T1000 (cell line): ENCODE measurements at places on chromosomes 13 and 19.

- no peak for DNase-seq
Observed at GRCh38 chr13:109253316-109253715, 533.1 kb downstream of the IRS2 start.

DNA sequence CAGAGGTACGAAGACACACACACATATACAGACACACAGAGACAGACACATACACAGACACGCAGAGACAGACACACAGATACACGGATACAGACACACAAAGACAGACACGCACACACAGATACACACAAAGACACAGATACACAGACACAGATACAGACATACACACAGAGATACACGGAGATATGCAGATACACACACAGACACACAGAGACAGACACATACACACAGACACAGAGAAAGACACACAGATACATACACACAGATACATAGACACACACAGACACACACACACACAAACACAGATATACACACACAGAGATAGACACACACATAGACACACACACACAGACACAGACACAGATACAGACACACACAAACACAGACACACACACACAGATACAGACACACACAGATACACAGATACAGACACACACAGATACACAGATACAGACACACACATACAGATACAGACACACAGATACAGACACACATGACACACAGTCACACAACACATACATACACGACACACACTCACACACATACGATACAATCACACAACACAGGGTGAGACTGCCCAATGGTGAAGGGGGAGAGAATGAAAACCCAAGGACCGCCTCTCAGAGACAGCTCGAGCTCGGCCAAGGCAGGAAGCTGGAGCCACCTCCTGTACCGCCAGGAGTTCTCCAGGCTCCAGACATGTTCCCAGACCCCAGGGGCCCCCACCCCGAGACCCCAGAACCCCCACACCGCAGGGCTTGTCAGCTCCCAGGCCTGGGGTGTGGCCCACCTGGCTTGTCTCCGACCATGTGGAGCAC is 8.8 kb upstream of the CCER2 start:
- DNase-seq = no peak

DNA sequence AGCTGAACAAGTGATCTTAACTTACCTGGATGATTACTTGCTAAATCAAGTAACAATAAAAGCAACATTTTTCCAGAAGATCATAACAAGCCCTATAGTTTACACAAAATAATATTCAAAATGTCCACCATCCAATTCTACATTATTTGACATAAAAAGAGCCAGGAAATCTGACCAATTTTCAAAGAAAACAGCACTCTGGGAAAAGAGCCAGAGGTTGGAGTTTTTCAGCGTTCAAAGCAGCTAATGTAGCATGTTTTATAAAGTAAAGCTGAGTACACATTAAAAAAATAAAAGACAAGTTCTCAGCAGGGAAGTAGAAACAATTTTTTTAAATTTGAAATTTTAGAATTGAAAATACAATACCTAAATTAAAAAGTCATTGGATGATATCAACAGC is 62.6 kb downstream of the UFM1 start:
- no peak for DNase-seq

DNA sequence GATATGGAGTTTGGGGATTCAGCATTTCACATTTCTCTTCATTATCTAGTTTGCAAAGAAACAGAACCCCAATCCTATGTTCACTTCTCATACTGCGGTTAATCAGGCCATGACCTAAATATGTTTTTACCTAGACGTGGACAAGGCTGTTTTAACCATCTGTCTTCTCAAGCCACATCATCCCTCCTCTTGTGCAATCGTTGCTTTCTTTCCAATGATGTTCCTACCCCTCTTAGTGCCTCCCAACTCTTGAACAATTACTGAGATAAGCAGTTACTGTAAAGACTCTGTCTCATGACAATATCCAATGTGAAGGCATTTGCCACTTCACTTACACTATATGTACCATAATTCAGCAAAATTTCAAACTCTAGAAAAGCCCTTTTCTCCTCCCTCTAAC is 406.2 kb downstream of the LIG4 start:
- DNase-seq = no peak

GRCh38 chr19:355134-355533 is 10.5 kb upstream of the MIER2 start:
- no peak for DNase-seq

GRCh38 chr19:46224773-46225172 is 4.8 kb upstream of the IGFL1 start:
- no peak for DNase-seq

DNA sequence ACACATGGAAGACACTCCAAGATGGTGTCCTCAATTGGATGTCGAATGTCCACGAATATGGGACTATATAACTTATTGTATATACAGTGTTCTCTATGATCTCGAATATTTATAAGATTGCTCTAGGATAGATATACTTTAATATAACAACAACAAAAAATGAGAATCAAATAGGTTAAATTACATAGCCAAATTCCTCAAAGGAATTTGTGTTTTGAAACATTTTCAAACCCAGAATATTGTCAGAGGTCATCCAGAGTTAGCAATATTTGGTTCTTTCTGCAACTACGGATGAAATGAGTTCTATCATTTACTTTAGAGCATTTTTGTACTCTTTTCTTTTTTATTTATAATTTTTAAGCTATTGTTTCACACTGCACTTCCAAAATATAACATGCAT is 857.8 kb downstream of the GPC5 start:
- no peak for DNase-seq

DNA sequence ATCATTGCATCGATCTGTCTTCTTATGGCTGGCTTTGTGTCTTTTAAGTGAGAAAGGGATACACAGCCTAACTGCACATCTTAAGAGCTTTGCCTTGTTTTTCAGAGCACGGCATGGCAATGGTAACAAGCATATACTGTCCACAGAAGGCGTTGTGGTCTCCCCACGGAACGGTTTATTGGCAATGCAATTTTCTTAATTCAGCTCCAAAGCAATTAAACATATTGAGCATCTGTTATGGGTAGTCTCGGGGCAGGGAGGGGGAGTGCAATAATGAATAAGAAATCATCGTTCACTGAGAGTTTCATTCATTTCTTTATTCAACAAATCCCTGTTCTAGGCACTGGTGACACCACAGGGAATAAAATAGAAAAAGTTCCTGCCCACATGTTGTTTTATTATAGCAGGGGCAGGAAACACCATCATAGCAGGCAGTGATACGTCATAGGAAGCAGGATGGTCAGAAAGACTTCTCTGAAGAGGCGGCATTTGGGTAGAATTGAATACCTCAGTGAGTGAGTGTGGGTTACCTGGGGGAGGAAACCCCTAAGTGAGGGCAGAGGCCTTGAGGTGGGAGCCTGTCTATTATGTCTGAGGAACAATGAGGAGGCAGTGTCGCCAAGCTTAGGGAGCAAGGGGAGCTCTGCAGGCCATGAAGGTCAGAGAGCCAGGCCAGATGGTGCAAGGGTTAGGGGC is 185.7 kb upstream of the KL start:
- DNase-seq = no peak

DNA sequence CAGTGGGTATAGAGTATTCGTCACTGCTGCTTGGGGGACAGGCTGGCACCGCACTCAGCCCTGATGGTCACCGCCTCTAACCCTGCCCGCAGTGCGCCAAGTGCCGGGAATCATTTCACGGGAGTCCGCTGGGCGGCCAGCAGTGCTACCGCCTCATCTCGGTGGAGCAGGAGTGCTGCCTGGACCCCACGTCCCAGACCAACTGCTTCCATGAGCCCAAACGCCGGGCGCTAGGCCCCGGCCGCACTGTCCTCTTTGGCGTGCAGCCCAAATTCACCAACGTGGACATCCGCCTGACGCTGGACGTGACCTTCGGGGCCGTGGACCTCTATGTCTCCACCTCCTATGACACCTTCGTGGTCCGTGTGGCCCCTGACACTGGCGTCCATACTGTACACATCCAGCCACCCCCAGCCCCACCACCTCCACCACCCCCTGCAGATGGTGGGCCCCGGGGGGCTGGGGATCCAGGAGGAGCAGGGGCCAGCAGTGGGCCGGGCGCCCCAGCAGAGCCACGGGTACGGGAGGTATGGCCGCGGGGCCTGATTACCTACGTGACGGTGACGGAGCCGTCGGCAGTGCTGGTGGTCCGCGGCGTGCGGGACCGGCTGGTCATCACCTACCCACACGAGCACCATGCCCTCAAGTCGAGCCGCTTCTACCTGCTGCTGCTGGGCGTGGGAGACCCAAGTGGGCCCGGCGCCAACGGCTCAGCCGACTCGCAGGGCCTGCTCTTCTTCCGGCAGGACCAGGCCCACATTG is 14.5 kb downstream of the CNFN start:
- no peak for DNase-seq

GRCh38 chr19:35055715-35056179 is 14.2 kb downstream of the HPN start:
- no peak for DNase-seq

DNA sequence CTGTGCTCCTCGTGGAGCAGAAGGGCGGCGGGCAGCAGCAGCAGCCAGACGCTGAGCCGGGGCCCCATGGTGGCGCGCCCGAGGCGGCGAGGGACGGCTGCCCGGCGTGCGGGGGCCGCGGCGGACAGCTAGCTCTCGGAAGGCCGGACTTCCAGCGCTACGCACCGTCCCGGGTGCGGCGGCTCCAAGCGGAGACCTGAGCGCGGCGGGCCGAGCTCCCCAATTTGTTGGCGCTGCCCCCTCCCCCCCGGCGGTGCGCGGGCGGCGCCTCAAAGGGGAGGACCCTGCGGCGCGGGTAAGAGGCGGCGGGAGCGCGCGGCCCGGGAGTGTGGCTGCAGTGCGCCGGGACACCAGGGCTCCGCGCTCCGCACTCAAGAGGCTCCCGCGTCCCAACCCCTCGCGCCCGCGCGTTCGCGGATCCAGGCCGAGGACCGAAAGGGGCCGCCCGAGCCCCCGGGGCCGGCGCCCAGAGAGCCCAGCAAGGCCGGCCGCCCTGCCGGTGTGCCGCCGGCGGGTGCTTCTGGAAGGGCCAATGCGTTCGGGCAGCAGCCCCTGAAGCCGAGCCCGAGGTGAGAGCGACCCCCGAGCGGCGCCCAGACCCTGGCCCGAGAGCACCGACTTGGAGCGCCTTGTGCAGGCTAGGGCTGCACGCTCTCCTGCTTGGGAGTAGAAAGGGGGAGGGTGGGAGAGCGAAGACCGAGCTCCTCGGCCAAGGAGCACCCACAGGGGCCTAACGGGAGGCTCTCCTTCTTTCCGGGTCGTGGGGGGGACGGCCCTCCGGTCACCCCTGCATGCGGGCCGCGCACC is at the start of the genes COL4A1 and COL4A2:
Gene COL4A1 (minus strand): TSS at position 198 of the 807 bp plus-strand sequence. CDS start 130 bp downstream, at position 68.
Gene COL4A2 (plus strand): TSS at position 325 of the 807 bp plus-strand sequence. CDS start 620 bp downstream, outside the sequence.
- DNase-seq = peak; percentile 49

- no peak for DNase-seq
Observed at GRCh38 chr13:32267836-32268439, 47.2 kb downstream of the ZAR1L start.

DNA sequence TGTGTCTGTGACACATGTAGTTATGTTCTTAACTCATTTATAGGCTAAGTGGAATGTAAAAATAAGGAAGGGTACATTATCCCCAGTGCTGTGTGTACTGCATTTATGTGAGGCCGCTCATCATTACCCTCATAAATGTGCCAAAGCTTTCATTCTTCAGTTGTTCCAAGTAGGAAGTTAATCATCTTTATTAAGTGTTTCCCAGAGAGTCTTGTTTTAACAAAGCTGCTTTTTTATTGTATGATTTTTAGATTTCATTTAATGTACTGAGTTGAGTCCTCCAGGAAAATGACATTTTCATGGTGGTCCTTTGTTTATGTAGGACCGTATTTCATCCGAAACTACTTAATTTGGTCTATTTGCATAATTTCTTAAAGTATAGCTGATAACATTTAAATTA is 379.8 kb downstream of the DLEU7 start:
- no peak for DNase-seq

DNA sequence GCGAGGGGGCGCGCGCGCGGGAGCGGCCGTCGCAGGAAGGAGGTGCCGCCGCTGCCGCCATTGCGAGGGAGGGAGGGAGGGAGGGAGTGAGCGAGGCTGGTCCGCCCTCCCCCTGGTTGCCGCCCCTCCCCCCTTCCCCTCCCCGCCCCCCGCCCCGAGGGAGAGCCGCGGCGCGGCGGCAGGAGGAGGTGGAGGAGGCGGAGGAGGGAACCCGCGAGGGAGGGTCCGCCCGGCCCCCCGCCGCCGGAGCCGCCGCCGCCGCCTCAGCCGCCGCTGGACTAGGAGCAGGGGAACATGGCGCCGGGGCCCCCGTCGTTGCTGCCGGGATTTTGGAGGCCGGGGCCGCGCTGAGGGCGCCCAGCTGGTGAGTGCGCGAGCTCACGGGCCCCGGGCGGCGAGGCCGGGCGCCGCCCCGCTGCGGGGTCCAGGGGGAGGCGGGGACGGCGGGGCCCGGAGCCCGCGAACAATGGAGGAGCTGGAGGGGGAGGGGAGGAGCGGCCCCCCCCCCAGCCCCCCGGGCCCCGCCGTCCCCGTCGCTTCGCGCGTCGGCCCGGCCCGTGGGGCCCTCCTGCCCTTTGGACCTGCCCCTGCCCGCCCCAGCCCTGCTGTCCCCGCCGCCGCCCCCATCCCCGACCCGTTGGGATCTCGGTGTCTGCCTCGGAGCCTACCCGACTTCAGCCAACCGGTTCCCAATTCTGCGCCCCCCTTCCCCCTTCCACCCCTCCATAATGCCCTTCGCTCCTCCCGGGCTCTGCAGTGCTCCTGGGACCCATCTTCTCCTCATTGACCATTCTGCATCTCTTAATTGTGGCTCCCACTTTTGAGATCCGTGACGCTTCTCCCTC is at the start of gene ARHGAP35:
Gene ARHGAP35 (plus strand): TSS at position 152 of the 845 bp plus-strand sequence. CDS start 57,679 bp downstream, outside the sequence.
- no peak for DNase-seq

DNA sequence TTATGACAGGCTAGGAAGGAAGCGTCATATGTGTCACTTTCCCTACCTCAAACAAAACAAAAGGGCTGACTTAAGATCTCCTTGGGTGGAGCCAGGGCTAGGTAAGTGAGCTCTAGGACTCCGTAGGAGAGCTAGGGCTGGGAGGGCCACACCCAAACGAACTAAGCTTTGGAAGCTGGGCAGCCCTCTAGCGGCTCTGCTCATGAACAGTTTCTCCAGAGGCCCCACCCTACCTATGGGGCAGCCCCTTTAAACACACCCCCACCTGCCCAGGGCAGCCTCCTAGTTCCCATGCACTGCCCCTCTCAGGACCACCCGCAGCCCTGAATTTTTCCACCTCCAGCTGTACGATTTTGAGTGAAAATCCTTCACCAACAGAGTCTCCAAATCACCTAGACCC is 3.5 kb downstream of the PEG3 start:
- no peak for DNase-seq

- DNase-seq = no peak
Observed at GRCh38 chr19:14746886-14747285, 31.5 kb downstream of the ADGRE2 start.

DNA sequence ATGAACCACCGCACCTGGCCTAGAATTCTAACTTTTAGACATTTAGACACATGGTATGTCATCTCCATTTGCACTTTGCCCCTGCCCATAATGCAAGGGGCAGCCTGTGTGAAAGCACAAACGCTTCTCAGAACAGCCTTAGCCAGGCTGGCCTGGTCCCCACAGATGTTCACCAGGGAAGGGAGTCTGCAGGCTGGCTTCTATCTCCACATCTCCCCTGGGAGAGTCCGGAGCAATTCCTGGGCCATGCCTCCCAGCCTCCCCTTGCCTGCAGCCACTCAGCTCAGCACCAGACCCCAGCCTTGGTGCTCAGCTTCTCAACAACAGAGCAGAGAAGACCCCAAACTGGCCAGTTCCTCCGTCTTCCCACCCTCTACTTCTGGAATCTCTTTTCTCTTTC is 21.7 kb upstream of the LSM14A start:
- DNase-seq = no peak

- DNase-seq = peak; percentile 64
Observed at GRCh38 chr19:40433391-40434216, 7.8 kb upstream of the SERTAD1 start.
